ENCODE measurements at places on chromosomes 6 and 20.

- peak; percentile 64 for DNase-seq
Measured at GRCh38 chr20:33994222-33994913, 657 bp downstream of the RALY start.

- no peak for DNase-seq
Measured at GRCh38 chr6:142174703-142175102, 27.6 kb downstream of the VTA1 start.

DNA sequence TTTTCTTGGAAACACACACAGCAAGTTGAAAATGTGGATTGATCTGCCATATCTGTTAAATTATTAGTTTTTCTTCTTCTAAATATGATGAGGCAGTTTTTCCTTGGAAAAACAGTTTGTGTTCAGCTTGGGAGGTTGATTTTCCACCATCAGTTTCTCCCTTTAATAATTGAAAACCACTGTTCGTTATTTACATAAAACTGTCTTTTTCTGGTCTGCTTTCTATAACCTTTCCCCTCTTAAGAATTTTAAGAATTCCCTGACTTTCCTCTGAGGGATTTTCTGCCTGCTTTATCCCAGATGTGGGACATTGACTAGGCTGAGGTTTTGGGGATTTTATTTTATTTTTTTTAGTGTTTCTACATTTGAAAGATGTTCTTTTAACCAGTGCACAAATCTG lies 27.2 kb downstream of the DSE start:
- DNase-seq = peak; percentile 64

GRCh38 chr6:135025775-135026174 lies 28.8 kb downstream of the HBS1L start:
- no peak for DNase-seq

- DNase-seq = peak; percentile 6
Measured at GRCh38 chr6:64266351-64266821, 630.8 kb downstream of the PHF3 start.

GRCh38 chr6:158560836-158561320 lies 987 bp downstream of the TMEM181 start:
- DNase-seq = no peak

GRCh38 chr6:53861518-53861917 lies 66.7 kb downstream of the LRRC1 start:
- no peak for DNase-seq

DNA sequence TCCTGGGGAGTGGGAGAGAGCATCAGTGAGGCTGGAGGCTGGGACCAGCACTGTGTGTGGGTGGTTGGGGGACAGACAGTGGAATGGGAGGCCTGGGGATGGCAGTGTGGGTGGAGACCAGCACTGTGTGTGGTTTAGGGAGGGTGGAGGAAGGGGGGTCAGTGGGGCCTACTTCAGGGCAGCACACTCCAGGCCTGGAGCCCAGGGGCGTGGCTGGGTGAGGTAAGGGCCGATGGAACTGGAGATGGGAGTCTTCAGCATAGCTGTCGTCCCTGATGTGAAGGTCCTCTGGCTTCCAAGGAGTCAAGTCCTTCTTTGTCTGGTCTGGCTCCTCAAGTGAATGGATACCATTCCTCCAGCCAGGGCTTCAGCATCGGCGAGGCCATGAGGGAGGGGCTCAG lies 18.6 kb downstream of the KCNK17 start:
- DNase-seq = no peak

- no peak for DNase-seq
Measured at GRCh38 chr6:90156861-90157260, 139.8 kb downstream of the BACH2 start.

- no peak for DNase-seq
Measured at GRCh38 chr20:53688085-53688484, 94.4 kb upstream of the ZNF217 start.

DNA sequence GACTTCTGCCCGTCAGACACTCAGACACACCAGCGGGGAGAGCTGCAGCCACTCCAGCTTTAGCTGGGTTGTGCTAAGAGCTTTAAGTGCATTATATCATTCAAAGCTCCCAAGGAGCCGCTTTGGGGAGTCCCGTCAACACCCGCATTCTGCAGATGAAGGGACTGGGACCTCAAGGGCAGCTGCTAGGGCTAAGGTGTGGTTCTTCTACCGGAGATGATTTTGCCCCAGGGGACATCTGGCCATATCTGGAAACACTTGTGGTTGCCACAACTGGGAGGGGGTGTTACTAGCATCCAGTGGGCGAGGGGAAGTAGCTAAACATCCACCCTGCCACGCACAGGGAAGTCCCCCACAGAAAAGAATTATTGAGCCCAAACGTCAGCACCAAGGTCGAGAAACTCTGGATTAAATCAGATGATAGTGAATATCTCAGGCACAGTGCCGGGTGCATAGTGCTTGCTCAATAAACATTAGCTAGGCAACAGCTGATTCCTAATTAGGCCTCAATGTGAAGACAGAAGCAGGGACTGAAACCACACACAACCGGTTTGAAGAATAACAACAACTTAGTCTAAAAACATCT lies 29.6 kb downstream of the PMEPA1 start:
- DNase-seq = no peak

GRCh38 chr20:46317685-46318177 lies 9.4 kb upstream of the CDH22 start:
- no peak for DNase-seq

GRCh38 chr6:162217811-162218493 lies 509.6 kb downstream of the PRKN start:
- DNase-seq = no peak

- DNase-seq = no peak
Measured at GRCh38 chr20:9332791-9333479, 181.5 kb upstream of the LAMP5 start.

DNA sequence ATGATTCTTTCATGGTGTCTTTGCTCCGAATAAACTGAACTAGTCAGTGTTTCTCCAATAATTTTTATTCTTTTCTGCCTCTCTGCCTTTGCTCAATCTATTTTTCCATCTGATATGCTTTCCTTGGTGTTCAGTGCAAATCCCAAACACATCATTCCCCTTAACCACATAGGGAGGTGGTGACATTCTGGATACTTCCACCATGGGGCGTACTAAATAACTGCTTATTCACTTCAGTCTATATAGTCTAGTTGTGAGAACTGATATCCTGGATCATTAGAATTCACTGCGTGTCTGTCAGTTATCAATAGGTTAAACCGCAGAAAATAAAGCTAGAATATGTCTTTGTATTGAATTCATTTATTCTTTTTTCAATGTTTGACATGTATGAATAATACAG lies 83.1 kb downstream of the KCNQ5 start:
- DNase-seq = peak; percentile 5

DNA sequence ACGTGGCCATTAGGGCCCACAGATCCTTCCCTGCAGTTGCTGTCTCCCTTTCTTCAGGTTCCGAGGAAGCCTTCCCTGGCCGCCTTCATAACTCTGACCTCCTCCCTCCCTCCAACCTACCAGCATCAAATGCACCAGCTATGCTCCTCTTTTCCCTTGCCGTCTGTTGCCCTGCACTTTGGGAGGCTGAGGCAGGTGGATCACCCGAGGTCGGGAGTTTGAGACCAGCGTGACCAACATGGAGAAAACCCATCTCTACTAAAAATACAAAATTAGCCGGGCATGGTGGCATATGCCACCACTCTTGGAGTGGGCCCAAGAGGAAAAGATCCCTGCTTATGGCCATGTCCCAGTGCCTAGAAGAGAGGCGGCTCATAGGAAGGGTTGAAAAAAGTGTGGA lies 31.8 kb downstream of the RNASET2 start:
- no peak for DNase-seq

- DNase-seq = no peak
Measured at GRCh38 chr6:71220466-71220865, 68.1 kb upstream of the OGFRL1 start.

DNA sequence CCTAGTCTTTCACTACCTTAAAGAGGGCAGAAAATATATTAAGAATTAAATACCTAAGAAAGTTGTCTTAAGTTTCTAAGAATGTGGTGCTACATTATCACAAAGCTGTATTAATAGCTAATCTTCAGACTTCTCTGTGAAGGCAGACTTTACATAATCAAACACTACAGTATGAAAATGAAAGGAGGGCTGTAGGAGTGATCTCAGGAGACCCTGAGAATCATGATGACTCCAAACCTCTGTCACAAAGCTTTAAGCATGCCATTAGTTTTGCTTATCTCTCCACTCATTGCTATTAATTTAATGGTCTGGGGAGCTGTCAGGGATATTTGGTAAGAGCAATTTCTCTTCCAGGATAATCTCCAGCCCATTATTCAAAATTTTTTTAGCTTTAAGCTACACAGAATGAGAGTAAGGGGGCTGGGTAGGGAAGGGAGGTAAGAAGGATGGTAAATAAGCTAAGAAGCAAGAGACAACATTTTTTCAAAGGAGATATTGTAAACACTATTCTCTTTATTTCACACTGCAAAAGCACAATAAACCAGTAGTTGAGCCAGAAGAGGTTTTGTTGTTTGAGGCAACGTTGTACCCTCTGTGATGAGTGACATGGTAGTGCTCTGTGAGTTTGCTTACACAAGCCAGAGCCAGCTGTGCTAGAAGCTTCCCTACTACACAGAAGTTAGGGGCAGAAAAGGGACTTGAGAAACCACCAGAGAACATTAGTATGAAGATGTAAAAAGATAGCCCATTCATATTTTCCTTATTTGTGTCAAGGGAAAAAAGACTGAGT lies 258.8 kb downstream of the GMDS start:
- peak; percentile 35 for DNase-seq

DNA sequence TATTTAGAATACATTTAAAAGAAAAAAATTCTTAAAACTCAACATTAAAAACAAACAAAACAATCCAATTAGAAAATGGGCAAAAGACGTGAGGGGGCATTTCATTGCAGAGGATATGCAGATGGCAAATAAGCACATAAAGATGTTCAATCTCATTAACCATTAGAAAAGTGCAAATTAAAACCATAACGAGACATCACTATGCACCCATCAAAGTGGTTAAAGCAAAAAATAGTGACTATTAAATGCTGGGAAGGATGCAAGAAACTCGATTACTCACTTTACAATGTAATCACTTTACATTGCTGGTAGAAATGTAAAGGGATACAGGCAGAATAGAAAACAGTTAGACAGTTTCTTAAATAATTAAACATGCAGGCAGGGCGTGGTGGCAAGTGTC lies 59.0 kb downstream of the BCAS1 start:
- no peak for DNase-seq

DNA sequence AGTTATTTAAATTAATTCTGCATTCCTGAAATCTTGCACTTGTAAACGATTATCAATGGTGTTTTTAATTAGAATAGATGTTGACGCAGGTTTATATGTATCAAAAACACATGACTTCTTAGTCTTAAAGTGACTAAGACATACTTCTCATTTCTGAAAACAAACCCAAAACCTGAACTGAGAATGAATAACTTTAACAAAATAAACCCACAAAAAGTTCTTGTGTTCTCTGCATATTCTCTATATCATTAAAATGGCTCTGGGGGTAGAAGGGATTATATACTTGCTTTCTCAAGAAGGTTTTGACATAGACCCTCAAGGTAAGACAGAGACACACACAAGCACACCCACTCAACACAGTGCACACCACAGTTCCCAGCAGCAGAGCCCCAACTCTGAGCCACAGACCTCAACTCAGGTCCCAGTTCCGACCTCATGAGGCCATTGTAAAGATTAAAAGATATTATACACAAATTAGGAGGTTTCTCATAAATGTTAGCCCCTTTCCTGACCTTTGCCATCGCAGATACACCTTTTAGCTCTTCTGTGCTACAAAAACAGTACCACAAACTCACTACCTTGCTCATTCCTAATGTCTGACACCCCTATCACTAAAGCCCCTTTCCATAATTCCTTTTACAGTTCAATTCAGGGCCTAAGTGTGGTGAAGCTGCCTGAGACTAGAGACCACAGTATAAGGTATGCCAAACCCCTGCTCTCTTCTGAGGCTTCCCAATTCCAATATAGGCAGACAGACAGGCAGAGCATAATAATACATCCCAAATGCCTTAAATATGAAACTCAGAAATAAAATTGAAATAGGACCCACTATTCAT lies 267.8 kb downstream of the PTPRK start:
- no peak for DNase-seq

- DNase-seq = no peak
Measured at GRCh38 chr6:99353126-99353525, 3.7 kb upstream of the FAXC start.

DNA sequence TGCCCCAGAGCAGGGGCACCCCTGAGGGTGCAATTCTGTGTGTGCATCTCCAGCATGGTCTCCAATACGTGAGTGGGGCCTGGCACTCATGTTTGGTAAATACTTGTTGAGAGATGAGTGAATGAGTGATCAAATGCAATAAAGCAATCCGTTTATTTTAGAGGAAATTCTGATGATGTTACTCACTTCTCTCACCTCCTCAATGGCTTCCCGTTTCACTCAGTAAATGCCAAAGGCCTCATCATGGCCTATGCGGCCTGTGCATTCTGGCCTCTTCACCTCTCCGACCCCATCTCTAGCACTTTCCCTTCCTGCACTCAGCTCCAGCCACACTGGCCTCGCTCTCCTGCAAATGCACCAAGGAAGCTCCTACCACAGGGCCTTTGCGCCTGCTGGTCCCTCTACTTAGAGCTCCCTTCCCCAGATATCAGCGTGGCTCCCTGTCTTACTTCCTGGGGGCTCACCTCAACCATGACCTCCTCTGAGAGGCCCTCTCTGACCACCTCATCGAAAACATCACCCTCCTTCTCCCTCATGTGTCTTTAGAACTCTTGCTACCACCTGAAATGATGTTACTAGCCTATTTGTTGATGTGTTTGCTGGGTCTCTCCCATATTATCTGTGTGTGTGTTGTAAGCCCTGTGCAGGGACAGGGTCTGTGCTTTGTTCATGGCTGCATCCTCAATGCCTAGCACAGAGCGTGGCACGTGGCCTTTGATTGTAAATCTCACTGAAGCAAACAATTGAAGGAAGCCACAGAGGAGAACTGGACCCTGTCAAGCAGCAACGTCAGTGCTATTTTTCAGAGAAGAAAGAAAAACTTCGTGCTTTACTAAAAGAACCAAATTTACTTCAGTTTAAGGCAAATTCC lies 42.6 kb downstream of the RAB44 start:
- DNase-seq = no peak

GRCh38 chr6:28137505-28137981 lies 4.1 kb upstream of the ZKSCAN8 start:
- peak; percentile 29 for DNase-seq

DNA sequence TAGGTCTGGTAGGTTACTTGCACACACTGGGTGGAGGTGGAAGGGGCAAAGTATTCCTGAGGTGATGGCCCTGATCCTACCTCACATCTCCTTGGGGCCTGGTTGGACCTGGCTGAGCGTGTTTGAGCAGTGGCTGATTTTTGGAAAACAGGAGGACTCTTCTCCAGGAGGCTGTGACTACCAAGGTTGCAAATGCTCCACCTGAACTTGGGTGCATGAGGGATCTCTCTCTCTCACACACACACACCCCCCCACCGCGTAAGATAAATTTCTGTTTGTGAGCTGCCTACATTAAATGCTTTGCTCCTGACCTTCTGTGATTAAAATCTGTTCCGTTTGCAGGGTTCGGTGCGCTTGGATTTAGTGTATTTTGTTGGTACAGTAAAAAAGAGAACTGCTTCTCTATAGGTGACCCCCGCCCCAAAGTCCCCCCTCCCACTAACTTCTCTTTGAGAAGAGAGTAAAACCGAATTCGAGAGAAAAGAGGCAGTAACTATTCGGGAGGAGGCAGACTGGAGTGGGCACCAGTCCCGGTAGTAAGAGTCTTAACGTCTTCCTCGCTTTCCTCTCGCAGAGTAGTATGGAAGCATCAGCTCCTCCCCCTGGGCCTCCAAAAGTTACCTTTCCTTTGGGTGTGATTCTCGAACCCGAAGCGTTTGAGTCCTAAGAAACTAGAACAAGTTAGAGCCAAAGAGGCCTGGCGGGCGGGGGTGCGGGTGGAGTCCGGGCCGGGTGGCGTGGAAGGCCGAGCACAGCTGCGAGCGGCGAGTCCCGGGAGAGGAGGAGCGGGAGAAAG lies 585 bp upstream of the DSE start:
- DNase-seq = peak; percentile 77

Data from fibroblast of mammary gland (primary cell).